ENCODE measurements at places on chromosomes 12 and 14. TPM values are rescaled to one million over a fixed set of nuclear protein-coding genes. Genes with fewer than 3 reads are reported as not detected.
A peak's percentile ranks its signal among the peaks of the same experiment; 100 is the strongest.

GRCh38 chr14:58770491-58770982 is 132.8 kb downstream of the DACT1 start:
- no peaks in the 10 kb centered on the region for H3K27me3 ChIP-seq
- no peak overlapping the region for H3K4me3 ChIP-seq
- no peak for DNase-seq
- no peaks in the 10 kb centered on the region for H3K4me1 ChIP-seq
- no peak overlapping the region for H3K27ac ChIP-seq
- H3K36me3 ChIP-seq = no peaks in the 10 kb centered on the region

DNA sequence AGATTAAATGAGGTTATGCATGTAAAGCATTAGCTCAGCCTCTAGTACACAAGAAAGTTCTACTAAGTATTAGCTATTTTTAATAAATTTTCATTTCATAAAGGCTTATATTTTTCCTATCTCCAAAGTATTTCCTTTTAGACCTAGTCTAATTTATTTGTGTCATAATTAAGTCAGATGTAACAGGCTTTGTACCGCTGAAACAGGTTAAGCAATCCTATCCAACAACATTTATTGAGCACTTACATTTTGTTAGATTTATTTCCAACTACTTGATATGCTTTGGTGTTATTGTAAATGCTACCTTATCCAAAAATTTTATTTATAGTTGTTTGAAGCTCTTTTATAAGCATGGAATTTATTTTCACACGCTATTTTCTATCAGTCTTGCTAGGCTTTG is 1.8 kb upstream of the PARP2 start:
- H3K4me3 ChIP-seq = no peak overlapping the region
- H3K27me3 ChIP-seq = no peaks in the 10 kb centered on the region
- no peaks in the 10 kb centered on the region for H3K4me1 ChIP-seq
- no peak for DNase-seq

GRCh38 chr12:46556819-46557524 is 184.4 kb upstream of the SLC38A2 start:
- no peak overlapping the region for H3K4me3 ChIP-seq
- no peak for DNase-seq
- no peak overlapping the region for H3K27ac ChIP-seq

GRCh38 chr14:101116065-101116464 is 212.5 kb upstream of the RTL1 start:
- no peaks in the 10 kb centered on the region for H3K27me3 ChIP-seq
- no peak overlapping the region for H3K4me3 ChIP-seq
- H3K27ac ChIP-seq = no peak overlapping the region
- DNase-seq = no peak
- H3K4me1 ChIP-seq = no peaks in the 10 kb centered on the region

DNA sequence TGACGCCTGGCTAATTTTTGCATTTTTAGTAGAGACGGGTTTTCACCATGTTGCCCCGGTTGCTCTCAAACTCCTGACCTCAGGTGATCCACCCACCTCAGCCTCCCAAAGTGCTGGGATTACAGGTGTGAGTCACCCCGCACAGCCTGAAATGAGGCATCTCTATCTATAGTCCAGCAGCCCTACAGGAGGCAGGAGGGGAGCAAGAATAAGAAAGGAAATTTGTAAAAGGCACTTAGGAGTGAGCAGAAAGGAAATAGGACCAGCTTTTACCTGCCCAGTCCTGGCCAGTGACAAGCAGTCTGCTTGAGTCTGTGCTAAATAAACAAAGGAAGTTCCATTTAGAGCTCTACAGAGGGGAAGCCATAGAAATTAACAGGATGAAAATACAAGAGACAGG is 15.0 kb upstream of the PSMA6 start:
- H3K27ac ChIP-seq = no peak overlapping the region
- DNase-seq = no peak
- H3K4me1 ChIP-seq = no peaks in the 10 kb centered on the region
- no peaks in the 10 kb centered on the region for H3K27me3 ChIP-seq

- DNase-seq = no peak
- no peak overlapping the region for H3K4me3 ChIP-seq
- no peaks in the 10 kb centered on the region for H3K4me1 ChIP-seq
- no peaks in the 10 kb centered on the region for H3K27me3 ChIP-seq
Observed at GRCh38 chr12:1573960-1574864, 20.2 kb downstream of the FBXL14 start.

GRCh38 chr12:47079981-47080724 is 394 bp upstream of the AMIGO2 start:
- H3K27ac ChIP-seq = peak overlapping the region; percentile 94
- H3K27me3 ChIP-seq = no peaks in the 10 kb centered on the region
- peak overlapping the region; percentile 74 for H3K4me3 ChIP-seq

DNA sequence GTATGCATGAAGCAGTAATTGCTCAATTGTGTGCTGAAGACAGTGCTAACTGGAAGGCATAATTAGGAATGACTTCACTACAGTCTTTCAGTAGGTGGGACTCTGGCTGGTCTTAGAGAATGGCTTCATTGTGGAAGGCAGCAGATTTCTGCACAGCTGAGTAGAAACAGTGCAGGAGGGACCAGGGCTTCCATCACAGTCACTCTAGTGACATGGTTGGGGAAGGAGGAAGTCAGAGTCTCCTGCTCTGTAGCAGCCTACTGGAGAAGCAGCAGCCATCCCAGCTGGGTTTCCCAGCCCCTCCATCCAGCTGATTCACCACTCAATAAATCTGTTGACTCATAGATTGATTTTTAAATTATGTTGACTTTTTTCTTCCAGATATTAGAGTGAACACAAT is 80.6 kb upstream of the DBX2 start:
- H3K27me3 ChIP-seq = no peaks in the 10 kb centered on the region
- H3K4me3 ChIP-seq = no peak overlapping the region
- H3K27ac ChIP-seq = no peak overlapping the region
- H3K4me1 ChIP-seq = no peaks in the 10 kb centered on the region
- no peaks in the 10 kb centered on the region for H3K36me3 ChIP-seq

DNA sequence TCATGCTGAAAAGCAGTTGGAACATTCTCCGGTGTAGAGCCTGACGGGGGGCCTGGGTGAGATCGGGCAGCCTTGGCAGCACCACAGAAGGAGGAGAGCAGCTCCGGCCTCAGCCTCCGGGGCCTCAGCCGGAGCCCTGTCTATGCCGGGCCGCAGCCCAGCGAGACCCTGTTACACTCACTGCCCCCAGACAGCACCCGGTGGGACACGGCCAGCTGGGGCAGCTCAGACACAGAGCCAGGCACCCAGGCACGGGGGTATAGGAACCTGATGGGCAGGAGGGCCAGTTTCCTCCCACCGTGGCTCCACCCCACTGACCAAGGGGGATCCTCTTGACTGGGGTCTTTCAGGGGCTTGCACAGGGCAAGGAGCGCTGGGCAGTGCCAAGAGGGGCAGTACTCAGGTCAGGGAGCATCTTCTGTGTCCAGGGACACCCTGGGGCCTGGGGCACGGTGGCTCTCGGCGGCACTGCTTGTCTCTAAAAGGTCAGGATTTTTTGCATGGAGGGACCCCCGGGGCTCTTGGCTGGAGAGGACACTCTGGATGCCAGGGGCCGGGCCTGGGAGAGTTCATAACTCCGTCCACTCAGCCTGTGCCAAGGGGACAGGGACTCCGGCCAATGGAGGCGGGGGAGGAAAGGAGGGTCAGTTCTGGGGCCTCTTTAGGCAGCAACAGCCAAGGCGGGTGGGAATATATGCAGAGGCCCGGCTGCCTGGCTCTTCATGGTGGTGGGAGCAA is 9.4 kb downstream of the INF2 start:
- peaks cover 16% of the 10 kb centered on the region for H3K4me1 ChIP-seq
- peaks cover 4% of the 10 kb centered on the region for H3K36me3 ChIP-seq
- H3K27ac ChIP-seq = peak overlapping the region; percentile 21
- H3K4me3 ChIP-seq = no peak overlapping the region
- no peak for DNase-seq

GRCh38 chr12:110223777-110224378 is 57.2 kb upstream of the ATP2A2 start:
- peak overlapping the region; percentile 87 for H3K27ac ChIP-seq
- no peaks in the 10 kb centered on the region for H3K36me3 ChIP-seq
- H3K4me1 ChIP-seq = no peaks in the 10 kb centered on the region
- H3K27me3 ChIP-seq = no peaks in the 10 kb centered on the region

DNA sequence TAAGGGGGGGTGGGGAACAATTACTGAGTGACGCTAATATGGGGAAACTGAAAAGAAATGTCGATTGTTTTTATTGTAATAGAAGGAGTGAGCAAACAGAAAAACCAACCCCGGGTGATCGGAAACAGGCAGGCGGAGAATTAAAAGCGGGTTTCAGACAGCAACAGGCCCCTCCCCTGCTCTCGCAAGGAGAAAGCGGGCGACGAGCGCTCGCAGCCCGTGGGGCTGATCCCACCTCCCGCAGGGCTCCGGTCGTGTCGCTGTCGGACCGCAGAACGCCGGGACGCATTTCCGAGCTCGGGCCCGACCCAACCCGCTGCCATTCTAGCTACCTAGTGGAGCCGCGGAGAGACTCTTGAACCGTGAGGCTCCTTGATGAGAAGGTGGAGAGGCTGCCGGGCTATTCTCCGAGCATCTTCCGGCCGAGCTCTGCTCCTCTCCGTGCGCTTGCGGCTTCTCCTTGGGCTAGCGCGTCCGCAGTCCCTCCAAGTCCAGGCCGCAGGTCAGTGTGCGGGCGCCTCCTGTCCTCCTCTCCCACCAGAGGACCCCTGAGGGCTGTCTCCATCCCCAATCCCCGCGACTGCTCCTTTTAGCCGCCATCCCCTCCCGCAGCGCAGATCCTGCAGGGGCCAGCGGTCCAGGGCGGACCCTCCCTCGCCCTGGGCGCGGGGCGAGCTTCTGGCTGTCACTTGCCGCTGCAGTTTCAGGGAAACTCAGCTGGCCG is 4.1 kb upstream of the PAX9 start:
- H3K36me3 ChIP-seq = no peaks in the 10 kb centered on the region
- peaks cover 13% of the 10 kb centered on the region for H3K4me1 ChIP-seq
- peaks cover 10% of the 10 kb centered on the region for H3K27me3 ChIP-seq
- H3K4me3 ChIP-seq = peak overlapping the region; percentile 5
- H3K27ac ChIP-seq = no peak overlapping the region

DNA sequence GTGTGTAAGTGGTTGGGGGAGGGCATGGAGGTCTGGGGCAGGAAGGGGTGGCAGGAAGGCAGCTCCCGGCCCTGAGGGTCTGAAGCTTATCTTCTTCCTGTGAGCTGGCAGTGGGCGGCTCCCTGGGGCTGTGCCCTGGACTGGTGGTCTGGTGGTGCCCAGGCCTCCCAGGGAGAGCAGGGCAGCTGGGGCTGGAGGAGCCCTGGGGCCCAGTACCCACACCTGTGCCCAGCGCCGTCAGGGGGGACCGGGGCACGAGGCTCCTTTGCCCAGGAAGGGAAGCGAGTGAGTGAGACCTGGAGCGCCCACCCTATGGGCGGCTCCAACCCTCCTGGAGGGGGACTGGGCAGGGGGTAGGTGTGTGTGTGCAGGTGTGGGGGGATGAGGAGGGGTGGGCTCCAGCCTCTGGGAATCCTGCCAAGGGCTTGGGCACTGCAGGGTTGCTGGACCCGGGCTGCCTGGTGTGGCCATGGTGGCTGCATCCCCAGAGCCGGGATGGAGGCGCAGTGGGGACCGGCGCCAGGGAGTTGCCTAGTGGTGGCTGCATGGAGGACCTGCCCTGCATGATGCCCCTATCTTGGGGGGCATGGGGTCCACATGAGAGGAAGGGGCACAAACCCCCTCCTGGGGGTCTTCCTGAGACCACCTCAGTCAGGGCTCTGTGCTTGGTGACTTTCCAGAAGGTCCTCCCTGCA is 353.6 kb downstream of the TMEM121 start:
- DNase-seq = no peak
- no peaks in the 10 kb centered on the region for H3K36me3 ChIP-seq
- no peak overlapping the region for H3K4me3 ChIP-seq
- H3K27ac ChIP-seq = no peak overlapping the region
- no peaks in the 10 kb centered on the region for H3K27me3 ChIP-seq
- no peaks in the 10 kb centered on the region for H3K4me1 ChIP-seq

- H3K36me3 ChIP-seq = no peaks in the 10 kb centered on the region
- peak overlapping the region; percentile 48 for H3K27ac ChIP-seq
- peak overlapping the region; percentile 54 for H3K4me3 ChIP-seq
- DNase-seq = no peak
- H3K4me1 ChIP-seq = no peaks in the 10 kb centered on the region
Observed at GRCh38 chr12:104720339-104721038, 237.6 kb downstream of the SLC41A2 start.

DNA sequence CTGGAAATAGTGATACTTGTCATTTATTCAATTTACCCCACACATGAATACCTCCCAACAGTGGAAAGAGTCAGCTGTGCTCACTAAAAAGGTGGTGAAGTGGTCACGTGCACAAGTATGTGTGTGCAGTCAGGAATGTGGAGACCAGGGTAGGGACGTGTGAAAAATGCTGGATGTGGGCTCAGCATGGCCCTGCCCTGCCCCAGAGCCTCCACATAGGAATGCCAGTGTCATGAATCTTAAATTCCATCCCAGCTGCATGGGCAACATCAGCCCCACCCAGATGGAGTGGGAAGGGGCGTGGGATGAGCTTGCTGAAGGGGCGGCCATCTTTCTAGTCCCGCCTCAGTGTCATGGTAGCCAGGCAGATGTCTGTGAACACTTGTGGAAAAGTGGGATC is 87.7 kb downstream of the C12orf75 start:
- no peaks in the 10 kb centered on the region for H3K36me3 ChIP-seq
- no peaks in the 10 kb centered on the region for H3K4me1 ChIP-seq
- no peak overlapping the region for H3K27ac ChIP-seq
- H3K4me3 ChIP-seq = no peak overlapping the region

DNA sequence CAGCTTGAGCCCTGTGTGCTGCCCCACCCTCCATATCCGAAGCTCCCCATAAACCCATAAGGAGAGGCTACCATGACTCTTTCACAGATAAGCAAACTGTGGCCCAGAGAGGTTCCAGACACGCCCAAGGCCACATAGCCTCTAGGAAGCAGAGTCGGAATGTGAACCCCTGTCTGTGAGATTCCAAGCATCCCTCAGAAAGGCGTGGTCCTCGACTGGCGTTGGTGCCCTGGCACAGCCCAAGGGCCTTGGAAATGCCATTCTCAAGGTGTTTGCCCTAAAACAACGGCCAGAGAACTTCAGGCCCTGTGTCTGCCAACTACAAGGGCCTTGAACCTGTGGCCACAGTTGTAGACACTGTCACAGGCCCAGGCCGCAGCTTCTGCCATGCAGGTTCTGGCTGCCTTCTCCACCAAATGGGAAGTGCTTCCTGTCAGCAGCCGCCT is 8.5 kb upstream of the DIO3 start:
- no peaks in the 10 kb centered on the region for H3K36me3 ChIP-seq
- H3K27ac ChIP-seq = no peak overlapping the region

DNA sequence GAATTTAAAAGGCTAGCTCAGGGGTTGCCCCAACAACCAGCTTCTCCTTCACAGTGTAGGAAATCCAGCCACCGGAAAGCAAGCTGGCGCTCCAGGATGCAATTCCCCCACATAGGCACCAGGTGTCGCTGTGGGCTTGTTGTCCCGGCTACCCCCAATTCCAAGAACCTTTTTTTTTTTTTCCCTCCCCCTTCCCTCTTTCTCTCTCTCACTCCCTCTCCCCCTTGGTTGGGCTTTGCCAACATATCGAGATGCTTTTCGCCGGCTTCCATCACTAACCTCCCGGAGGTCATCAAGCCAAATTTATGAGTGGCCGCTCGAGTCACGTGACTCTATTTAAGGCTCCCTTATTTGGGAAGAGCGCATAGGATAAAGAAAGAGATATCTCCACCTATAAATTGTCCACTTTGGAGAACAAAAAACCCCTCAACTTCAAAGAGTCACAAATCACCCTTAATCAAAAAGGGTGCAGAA is at the start of gene HOXC5:
TSS of gene HOXC5 (plus strand) at position 424 of the 474 bp plus-strand sequence. CDS start 73 bp downstream, outside the sequence.
- H3K4me3 ChIP-seq = peak within 1 kb of the TSS; percentile 59
- peaks cover 5% of the 10 kb centered on the region for H3K4me1 ChIP-seq
- H3K36me3 ChIP-seq = no peaks in the 10 kb centered on the region
- DNase-seq = peak; percentile 73
- peak within 1 kb of the TSS; percentile 84 for H3K27ac ChIP-seq
- H3K27me3 ChIP-seq = no peaks in the 10 kb centered on the region

Gene GPR84
- not detected for total RNA-seq

Gene TWF1
- 73.6 TPM for total RNA-seq

Gene LRRC10
- total RNA-seq = not detected

Gene RGS6
- total RNA-seq = 3.4 TPM

Gene ERBB3
- total RNA-seq = 187 TPM

Gene TMEM117
- 7.2 TPM for total RNA-seq

Gene METTL1
- total RNA-seq = 4.8 TPM

Gene SERPINA5
- 32.9 TPM for total RNA-seq
